OCI-LY7 (cell line): ENCODE measurements at places on chromosomes 13 and 19.

- DNase-seq: no peak
Observed at GRCh38 chr19:12859546-12859945, 21.2 kb downstream of the MAST1 start.

GRCh38 chr13:58906329-58907007 is 1257.3 kb downstream of the DIAPH3 start:
- DNase-seq: no peak

GRCh38 chr19:45186509-45187334 is 8.1 kb downstream of the BLOC1S3 start:
- DNase-seq: no peak

DNA sequence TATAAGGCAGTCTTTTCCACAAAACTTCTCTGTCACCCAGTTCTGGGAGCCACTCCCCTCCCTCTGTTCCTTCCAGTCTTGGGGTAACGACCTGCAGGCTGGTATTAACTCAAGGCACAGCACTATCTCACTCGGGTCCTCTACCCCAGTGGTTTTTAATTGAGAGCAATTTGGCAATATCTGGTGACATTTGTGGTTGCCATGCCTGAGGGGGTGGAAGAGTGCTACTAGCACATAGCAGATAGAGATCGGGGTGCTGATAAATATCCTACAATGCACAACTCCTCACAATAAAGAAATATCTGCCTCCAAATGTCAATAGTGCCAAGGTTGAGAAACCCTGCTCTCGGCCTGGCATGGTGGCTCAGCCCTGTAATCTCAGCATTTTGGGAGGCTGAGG is 117.7 kb upstream of the ABCC4 start:
- DNase-seq: no peak

DNA sequence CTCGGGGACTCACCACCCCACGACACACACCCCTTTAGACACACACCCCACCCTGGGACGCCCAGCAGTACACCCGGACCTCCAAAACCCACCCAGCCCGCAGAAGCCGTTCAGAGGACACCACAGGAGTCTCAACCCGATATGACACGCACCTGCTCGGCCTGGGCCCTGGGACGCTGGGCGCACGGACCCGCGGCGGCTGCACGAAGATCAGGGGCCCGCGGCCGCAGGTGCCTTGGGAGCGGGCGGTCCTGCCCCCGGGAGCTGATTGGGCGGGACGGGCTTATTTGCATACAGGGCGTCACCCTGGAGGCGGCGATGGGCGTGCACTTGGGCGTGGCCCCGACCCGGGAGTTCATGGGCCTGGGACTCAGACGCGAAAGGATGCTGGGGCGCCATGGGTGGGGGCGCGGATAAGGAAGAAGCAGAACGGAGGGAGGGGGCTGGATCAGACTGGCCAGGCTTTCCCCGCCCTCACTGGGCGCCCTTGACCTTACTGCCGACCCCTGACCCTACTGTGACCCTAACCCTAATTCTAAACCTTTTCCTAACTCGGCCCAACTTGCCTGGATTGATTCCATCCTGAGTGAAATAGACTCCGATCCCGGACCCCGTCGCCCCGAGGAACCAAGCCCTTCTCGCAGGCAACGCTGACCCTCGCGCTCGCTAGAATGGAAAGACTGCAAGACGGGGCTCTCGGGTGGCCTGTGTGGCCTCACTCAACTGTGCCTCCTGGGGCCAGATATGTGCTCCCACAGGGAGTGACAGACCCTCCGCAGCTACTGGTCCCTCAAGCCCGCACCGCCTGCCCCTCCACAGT is at the start of gene MEF2B:
TSS of gene MEF2B (minus strand) at position 211 of the 820 bp plus-strand sequence. CDS start 19,528 bp downstream, outside the sequence.
- peak; percentile 96 for DNase-seq

DNA sequence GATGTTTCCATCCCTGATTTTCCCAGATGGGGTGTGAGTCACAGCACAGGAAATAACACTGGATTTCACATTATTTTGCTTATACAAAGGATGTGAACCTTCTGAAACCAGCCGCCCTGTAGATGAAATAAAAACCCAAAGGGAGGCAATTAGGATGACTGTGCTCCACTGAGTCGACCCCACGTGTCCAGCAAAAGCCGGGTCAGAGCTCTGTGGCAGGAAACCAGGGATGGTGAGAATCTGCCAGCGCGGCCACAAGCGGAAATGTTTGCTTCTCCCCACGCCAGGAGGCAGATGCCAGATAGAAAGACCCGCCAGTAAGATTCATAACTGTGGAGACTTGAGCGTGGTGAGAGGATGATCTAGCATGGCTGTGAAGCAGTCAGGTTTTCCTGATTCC is 764.4 kb downstream of the LIG4 start:
- DNase-seq: no peak

GRCh38 chr19:55694241-55694655 is 19.2 kb downstream of the EPN1 start:
- DNase-seq: no peak

DNA sequence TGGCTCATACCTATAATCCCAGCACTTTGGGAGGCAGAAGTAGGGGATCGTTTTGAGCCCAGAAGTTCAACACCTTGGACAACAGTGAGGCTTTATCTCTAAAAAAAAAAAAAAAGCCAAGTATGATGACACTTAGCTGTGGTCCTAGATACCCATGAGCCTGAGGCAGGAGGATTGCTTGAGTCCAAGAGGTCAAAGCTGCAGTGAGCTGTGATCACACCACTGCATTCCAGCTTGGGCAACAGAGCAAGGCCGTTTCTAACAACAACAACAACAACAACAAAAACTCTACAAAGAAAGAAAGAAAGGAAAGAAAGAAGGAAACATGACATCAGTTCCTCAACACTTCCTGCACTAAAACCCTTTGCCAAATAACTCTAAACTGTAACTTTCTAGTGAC is 265.1 kb upstream of the DACH1 start:
- no peak for DNase-seq

DNA sequence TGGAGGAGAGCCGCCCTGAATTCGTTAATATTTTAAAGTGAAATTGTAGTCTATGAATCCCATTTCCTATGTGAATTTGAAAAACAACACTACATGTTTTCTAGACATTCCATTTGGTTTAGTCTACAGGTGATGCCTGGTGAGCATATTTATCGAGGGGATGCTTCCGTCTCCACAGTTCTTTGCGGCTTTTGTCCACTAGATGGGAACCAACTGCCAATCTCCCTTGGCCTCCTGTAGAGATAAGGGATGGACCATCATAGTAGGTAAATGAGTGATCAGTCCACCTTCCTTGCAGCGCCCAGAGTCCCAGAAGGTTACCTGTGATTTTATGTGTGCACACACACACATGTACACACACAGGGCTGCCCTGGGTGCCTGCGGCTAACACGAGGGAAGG is 289.8 kb upstream of the SOX21 start:
- no peak for DNase-seq

GRCh38 chr19:1668486-1669270 is 16.3 kb upstream of the TCF3 start:
- peak; percentile 95 for DNase-seq

GRCh38 chr19:46731584-46731983 is 14.3 kb upstream of the FKRP start:
- DNase-seq: no peak

- peak; percentile 24 for DNase-seq
Observed at GRCh38 chr13:30308548-30308947, 1.2 kb upstream of the KATNAL1 start.

DNA sequence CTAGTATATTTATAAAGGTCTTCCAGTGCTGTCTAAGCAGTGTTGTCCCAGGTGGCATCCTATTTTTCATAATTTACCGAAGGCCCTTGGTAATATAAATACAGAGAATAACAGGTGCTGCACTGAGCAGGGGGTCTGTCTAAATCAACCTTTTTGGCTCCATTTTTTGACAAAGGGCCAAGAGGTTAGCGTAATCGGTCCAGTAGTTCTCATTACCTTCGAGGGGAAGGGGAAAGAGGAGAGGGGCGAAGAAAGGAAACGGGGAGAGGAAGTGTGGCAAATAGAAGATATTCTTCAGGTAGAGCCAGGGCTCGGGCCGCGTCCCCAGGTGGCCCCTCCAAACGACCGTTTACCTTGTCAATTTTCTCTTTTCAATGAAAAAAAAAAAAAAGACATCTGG is 749 bp upstream of the PAN3 start:
- DNase-seq: no peak

GRCh38 chr19:38693380-38694223 is 46.2 kb downstream of the ACTN4 start:
- peak; percentile 9 for DNase-seq

- DNase-seq: no peak
Observed at GRCh38 chr19:28403690-28404089, 809.3 kb downstream of the UQCRFS1 start.

- no peak for DNase-seq
Observed at GRCh38 chr13:28394422-28394821, 100.5 kb downstream of the FLT1 start.

- no peak for DNase-seq
Observed at GRCh38 chr19:402786-403185, 6.2 kb downstream of the C2CD4C start.

GRCh38 chr19:58033741-58034476 is at the start of gene ZSCAN1:
TSS of gene ZSCAN1 (plus strand) at chr19:58034025. CDS start at chr19:58037837, 3,812 bp downstream.
- DNase-seq: no peak

GRCh38 chr13:67791047-67791446 is 560.9 kb upstream of the PCDH9 start:
- DNase-seq: no peak

GRCh38 chr19:49566302-49566701 is 14.1 kb downstream of the NOSIP start:
- DNase-seq: no peak

- no peak for DNase-seq
Observed at GRCh38 chr13:106774621-106775020, 206.7 kb upstream of the ARGLU1 start.

DNA sequence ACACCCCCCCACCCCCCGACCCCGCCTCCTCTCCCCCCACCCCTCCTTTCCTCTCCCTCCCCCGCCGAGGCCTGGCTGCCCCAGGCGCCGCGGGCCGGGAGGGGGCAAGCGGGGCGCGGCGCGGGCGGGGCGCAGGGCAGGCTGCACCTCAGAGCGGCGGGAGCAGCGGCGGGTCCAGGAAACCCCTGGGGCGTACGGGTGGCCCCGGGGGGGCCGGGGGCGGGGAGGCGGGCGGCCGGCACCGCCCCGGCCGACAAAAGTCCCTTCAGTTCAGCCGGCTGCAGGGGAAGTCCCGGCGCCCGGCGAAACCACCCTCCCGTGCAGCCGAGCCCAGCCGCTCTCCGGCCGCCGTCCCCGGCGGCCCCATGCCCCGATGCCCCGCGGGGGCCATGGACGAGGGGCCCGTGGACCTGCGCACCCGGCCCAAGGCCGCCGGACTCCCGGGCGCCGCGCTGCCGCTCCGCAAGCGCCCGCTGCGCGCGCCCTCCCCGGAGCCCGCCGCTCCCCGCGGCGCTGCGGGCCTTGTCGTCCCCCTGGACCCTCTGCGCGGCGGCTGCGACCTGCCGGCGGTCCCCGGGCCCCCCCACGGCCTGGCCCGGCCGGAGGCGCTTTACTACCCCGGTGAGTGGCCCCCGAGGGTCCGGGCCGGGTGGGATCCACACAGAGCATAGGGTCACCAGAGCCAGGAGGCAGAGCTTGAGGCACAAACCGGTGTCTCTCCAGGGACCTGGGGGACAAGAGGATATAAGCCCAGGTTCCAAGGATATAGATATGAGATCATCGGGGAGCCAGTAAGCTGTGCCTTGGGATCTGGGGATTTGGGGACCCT is at the start of gene BCL3:
TSS of gene BCL3 (plus strand) at position 283 of the 829 bp plus-strand sequence. CDS start at position 366, 83 bp downstream.
- peak; percentile 82 for DNase-seq

- no peak for DNase-seq
Observed at GRCh38 chr19:57599377-57599760, 316 bp upstream of the ZNF530 start.

GRCh38 chr19:18297308-18297707 is 15.9 kb upstream of the JUND start:
- DNase-seq: no peak

DNA sequence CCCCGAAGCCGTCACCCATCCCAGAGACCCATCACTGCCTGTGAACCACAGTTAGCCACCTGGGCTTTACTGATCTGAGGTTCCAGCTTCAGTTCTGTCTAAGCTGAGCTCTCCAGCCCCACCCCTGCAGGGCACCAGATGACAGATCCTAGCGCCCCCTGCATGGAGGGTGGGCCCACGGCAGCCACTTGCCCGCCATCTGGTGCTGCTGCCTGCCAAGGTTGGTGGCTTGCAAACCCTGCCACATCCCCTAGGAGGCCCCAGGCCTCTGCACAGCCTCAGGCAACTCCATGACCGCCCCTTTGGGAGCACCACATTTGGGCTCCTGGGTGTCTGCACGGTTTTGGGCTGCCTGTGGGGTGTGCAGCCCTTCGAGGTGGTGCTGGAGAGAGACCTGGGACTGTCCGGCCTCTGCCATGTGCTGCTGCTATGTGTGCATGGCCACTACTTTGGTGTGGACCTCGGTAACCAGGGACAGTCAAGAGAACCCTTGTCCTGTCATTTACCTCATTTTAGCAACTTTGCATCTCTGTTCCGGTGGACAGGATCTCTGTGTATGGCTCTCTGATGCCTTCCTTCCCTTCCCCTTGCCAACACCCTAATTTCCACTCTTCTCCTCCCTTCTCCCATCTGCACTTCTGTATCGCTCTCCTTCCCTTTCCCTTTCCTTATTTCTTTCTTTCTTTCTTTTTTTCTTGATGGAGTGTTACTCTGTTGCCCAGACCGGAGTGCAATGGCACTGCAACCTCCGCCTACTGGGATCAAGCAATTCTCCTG is 17.4 kb upstream of the SDHAF1 start:
- DNase-seq: peak; percentile 73

DNA sequence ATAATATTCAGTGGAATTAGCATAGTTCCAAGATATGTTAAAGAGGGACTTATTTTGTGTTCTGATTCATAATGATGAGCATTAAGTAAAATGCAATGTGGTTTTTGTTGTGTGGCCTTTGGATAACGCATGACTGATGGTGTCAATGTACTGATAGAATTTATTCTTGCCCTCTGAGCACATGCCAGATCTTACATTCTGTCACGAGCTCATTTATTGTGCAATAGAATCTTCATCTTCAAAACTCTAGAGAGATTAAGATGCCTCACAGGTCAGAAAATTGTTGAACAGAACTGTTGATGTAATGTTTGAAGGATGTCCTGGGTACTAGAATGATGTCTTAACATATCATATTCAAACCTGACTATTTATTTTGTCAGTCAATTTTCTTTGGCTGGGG is 148.0 kb upstream of the HTR2A start:
- DNase-seq: no peak

DNA sequence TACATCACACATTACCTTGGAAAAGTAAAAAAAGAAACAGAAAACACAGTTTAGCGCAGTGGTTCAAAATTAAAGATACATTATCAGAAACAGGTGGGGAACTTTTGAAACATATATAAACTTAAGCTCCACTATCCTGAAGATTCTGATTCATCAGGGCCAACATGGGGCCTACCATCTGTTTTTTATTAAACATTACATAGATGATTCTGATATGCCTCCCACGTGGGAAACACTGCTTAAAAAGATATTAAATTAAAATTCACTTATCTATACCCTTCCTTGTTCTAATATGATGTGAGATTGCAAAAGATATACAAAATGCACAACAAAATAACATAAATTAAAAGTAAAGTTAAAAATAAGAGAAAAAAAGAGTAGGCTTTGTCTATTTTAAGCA is 125.0 kb downstream of the VWA8 start:
- DNase-seq: no peak

DNA sequence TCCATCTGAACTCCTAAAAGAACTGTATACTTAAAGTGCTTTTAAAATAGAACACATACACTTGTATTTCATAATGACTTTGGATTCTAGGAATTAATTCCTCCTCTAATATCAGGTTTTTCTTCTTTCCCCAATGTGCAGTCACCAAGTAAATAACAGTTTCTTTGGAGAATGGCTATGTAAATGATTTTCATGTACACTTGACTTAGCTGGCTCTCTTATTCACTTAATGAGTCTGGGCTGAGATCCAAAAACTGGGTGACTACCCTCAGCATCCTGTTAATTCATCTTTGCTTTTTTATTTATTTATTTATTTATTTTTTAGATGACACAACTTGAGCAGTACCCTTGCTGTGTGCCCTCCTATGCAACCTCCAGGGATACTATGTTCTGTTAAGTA is 1003.7 kb downstream of the SLITRK1 start:
- no peak for DNase-seq
